ENCODE measurements at places on chromosomes 2 and 18.

DNA sequence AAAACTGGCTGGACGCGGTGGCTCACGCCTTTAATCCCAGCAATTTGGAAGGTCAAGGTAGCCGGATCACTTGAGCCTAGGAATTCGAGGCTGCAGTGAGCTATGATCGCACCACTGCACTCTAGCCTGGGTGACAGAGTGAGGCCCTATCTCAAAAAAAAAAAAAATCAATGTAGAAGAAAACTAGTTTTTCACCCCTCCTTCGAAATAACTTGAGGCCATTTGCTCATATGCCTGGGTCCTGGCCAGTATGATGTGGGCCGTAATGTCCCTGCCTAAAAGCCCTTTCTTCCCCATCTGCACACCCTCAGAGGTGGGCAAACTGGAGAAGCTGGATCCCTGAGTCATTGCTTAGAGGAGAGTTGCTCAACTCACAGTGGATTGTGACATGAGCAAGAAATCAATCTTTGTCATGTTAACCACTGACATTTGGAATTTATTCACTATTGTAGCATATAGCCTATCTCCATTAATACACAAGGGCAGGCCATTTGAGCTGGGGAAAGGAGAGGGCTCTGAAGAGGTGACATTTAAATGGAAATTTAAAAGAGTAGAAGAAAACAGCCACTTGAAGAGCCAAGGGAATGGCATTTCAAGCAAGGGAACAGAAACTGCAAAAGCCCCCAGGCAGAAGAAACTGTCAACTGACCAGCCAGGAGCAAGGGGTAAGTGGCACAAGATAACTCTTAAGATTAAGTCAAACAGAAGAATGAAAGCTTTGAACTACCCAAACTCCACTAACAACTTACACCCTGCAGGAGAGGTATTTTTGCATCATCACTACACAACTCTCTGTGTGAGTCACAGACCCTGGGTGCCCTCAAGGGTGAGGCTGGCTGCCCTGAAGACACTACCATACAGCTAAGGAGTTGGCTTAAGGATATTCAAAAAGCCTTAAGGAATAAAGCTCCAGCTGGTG, 7.6 kb upstream of the METTL21A start:
- DNase-seq, result no peak

DNA sequence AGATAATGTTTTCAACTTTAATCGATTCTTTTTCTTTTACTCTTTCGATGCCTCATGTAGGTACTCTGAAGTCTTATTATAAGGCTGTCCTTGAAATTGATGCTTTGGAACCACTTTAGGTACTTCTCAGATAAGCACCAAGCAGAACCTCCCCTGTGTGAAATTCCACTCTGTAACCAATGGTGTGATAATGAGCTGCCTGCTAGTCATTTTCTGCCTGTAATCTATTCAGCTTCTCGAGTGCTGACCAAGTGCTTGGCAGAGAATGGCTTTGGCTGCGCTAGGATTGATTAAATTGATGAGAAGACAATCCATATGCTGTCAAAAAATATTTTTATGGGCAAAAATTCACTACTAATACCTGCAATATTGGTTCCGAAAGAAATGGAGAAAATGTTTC, 132.1 kb upstream of the STON1 start:
- DNase-seq, result no peak

DNA sequence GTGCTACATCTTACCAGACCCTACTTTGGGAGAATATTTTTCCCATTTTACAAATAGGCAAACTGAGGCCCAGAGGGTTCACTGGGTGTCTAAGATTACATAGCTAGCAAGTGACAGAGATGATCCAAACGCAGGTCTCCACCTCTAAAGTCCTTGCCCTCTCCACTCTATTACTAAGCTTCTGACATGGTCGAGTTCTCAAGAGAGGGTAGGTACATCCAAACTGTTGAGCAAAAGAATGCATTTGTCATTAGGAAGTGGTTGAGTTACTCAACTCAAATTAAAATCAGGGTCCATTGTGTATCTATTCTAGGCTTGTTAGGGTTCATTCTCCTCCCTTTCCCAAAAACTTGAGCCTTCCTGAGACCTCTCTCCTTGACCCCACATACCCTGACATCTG, 680.6 kb upstream of the FANCL start:
- DNase-seq, result no peak

DNA sequence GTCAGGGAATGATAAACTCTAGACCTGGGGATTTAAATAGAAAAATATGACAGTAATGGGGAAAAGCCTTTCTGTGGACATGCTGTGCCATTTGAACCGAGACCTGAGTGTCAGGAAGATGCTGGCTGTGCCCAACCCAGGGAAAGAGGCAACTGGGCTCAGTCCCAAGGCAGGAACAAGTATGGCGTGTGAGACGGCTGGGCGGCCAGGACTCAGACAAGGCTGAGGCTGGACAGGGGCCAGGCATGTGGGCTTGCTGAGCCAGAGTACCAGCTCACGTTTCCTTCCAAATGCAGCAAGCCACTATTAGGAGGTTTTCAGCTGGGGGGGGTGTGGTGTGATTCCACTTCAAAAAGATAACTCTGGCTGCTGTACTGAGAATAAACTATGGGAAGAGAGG, 92.4 kb downstream of the INPP5D start:
- no peak for DNase-seq

DNA sequence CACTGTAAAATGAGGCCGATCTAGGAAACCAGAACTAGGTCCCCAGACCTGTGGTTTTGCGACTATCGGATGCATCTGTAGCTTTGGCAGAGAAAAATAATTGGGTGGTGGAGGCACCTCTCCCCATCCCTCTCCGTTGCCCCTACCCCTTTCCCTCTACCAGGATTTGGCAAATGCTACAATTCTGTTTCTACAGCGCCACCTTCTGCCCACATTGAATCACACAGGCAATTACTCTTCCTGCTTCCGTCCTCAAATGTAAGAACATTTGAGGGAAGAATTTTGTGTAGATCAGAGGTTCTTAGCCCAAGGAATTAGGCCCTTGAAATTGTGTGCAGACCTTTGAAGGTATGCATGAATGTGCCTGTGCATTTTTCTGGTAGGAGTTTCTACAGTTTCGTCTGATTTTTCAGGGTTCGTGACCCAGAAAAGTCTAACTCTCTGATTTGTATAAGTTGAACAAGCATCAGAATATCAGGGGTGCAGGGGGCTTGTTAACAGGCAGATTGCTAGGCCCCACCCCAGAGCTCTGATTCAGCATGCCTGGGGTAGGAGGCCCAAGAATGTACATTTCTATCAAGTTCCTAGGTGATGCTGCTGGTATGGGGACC, 11.2 kb downstream of the ATP6V1B1 start:
- peak; percentile 38 for DNase-seq

DNA sequence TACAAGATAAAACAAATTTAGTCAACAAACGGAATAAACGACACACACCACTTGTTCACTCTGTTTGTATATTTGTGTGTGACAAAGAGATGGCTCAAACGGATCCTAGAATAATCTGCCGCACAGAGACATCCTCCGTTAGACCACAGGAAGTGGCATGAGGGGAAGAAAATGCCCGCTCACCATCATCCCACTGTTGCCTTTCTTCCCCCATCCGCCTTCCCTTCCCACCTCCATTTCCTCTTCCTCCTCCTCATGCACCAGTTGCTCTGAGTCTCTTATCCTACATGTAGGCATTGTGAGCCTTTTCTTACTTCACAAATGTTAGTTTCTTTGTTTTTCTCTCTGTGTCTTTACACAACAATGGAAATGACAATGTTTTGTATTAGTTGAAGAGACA, 228.5 kb upstream of the SMIM21 start:
- no peak for DNase-seq

DNA sequence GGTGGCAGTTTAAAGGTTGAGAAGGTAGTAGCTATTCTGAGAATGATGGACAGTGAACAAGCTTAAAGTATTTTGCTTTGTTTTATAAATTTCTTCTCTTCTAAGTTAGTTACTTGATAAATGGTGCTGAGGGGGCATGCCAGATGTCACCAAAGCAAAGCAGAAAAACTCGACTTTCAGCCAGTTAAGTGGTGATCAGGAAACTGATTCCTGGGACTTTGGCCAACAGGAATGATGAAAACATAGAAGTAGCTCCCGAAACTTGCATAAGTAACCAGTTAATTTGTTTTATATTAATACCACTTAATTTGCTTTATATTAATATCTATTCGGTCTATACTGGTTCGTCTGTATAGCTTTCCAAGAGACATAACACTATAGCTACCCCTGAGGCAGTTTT, 82.6 kb downstream of the FANCL start:
- no peak for DNase-seq

- no peak for DNase-seq
These were observed 28.9 kb downstream of the SPRED2 start for GRCh38 chr2:65403529-65403915.

DNA sequence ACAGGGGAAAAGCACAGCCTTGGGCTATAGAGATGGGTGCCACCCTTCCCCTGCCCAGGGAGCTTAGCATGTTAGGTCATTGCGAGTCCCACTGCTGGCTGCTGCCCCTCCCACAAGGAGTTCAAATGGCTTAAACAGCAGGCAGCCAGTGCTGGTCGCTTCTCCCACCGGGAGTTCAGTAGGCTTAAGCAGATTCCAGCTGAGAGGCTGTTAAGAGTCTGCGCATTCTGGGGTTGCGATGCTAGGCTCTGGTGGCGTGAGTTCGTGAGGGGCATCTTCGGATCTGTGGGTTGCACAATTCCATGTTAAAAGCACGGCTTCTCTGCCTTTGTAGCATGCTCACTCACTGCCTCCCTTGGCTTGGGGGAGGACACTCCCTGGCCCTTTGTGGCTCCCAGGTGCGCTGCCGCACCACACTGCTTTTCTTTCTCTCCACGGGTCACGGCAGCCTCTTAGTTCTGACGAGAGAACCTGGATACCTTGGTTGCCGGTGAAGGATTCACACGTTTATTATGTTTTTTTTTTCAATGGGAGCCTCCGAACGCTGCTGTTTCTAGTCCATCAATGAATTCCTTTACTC, 93.2 kb downstream of the UNC80 start:
- DNase-seq, result no peak

- no peak for DNase-seq
These were observed 109.2 kb downstream of the NOL4 start for GRCh38 chr18:34115409-34116081.

DNA sequence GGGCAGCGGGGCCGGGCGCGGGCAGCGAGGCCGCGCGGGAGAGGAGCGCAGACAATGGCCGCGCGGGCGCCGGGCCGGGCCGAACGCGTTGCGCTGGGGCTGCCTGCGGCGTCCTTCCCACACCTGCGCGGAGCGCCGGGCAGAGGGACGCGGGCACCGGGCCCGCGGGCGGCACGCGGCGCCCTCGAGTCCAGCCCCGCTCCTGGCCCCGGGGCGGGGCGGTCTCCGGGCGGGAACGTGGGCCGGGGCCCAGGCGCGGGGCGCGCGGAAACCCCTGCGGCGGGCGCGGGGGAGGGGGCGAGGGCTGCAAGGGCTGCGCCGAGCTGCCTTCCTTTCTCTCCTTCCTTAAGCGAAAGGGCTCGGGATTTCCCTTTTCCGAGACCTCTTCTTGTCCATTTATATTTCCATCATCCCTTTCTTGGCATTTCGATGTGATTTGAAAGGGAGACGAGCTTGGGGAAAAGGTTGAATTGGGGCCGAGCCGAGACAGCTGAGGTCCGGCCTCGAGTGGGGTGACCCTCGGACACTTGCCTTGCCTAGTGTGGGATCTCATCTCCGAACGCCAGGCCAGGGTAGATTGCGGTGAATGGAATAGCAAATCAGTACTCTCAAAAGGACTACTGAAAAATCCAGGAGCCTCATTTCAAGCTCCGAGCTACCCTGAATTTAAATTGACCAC, 676 bp downstream of the KLHL23 start:
- no peak for DNase-seq

GRCh38 chr2:19462256-19462645, 103.8 kb upstream of the OSR1 start:
- DNase-seq, result no peak

DNA sequence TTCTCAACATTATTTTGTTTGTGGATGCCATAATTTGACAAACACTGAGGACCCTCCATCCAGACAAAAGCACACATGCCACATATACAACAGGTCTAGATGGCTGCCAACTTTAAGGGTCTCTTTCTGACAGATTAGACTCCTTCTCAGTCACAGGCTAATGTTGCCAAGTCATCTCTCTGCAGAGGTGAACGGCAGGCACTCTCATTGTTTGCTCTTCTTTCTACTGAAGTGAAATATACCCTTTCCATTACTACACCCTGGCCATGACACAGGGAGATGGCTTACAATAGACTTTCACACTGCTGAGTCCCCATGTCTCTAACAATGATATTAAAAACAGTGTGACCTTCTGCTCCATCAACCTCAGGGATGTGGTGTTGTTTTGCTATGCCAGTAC, 47.5 kb upstream of the ZNF397 start:
- DNase-seq, result no peak

Measured in coronary artery (tissue), 2 donors.